Stimulated activated CD4-positive, alpha-beta T cell treated with anti-CD3 and anti-CD28 coated beads, Interleukin-2, amount 100 ng/mL, for 24 hours (primary cell): ENCODE measurements at places on chromosomes 6 and 20.
A peak's percentile ranks its signal among the peaks of the same experiment; 100 is the strongest.

GRCh38 chr20:24685736-24686135, 216.3 kb downstream of the SYNDIG1 start:
- no peak for DNase-seq

DNA sequence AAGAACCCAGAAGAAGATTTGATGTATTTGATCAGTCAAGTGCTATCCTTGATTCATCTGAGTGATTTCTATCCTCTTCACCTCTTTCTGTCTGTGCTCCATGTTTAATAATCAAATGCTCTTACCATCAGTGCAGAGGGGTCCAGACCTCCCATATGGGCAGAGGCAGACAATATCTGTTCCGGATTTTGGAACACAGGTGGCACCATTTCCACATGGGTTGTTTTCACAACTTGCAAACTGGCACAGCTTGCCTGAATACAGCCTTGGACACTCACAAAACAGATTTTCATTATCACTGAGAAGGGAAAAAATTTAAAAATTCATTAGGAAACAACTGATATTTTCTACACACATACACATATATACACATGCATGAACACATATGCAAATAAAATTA, 228.5 kb downstream of the PHF3 start:
- no peak for DNase-seq

- no peak for DNase-seq
These were observed 78.4 kb upstream of the HS3ST5 start for GRCh38 chr6:114421199-114421598.

- no peak for DNase-seq
These were observed 5.9 kb upstream of the HMGA1 start for GRCh38 chr6:34230653-34231371.

- no peak for DNase-seq
These were observed 264.9 kb downstream of the TBC1D7 start for GRCh38 chr6:13063300-13063918.

GRCh38 chr6:4598384-4598995, 177.7 kb upstream of the CDYL start:
- no peak for DNase-seq

DNA sequence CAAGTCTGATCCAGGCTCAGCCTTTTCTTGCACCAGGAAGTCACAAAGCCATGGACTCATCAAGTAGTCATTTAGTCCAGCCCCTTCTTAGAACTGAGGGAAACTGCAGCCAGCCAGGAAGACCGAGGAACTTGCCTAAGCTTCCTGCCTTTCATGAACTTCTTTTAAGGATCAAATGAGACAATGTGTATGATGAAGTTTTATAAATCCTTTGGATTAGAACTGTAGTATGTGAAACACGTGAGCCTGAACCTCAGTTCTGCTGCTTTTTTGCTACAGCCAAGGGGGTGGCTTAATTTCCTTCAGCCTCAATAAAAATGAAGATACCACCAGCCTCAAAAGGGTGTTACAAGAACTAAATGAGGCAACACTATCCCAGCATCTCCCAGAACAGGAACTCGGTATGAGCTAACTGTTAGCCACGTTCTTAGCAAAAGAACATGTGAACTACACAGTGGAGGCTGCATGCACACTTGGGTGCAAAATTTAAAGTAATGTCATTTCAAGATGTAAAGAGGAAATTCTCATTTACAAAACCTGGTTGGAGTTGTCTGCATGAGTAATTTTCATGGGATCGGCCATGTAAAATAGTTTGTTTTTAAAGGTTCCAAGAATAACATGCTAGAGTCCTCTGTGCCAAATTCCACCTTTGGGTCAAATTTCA, 76.0 kb upstream of the TBC1D7 start:
- no peak for DNase-seq

GRCh38 chr20:57736738-57737347, 27.0 kb upstream of the PMEPA1 start:
- DNase-seq = no peak

GRCh38 chr6:138638604-138639003, 135.0 kb upstream of the CCDC28A start:
- DNase-seq = no peak

DNA sequence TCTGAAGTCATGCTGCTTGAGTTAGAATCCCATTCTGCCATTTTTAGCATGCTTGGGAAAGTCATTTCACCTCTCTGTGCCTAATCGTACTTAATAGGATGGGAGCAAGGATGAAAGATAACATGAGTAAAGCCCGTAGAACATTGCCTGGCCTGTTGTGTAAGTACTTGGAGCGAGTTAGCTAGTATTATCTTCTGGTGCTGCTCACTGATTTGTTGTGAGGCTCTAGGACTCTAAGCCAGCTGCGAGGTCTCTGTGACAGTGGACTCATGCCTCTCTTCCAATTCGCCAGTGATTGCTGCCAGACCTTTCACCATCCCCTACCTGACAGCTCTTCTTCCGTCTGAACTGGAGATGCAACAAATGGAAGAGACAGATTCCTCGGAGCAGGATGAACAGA, 17.8 kb downstream of the TAF8 start:
- DNase-seq = no peak

DNA sequence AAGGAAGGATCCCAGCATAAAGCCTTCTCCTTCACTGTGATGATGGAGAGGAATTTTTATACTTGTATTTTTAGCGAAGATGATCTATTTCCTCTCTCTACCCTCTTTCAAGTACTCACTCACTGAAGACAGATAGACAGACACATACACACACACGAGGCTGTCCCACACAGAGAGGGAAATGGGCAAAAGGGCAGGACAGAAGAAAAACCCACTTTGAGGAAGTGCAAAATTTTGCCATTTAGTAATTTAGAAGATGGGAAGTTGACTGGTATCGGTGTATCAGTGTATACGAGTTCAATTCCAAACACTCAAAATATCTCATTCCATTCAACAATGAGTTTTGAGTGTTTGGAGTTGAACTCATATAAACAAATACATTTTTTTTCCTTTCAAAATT, 30.9 kb downstream of the HEBP2 start:
- no peak for DNase-seq

GRCh38 chr20:46973766-46974165, 79.1 kb downstream of the EYA2 start:
- no peak for DNase-seq

GRCh38 chr6:156046268-156046665, 590.6 kb upstream of the NOX3 start:
- no peak for DNase-seq

DNA sequence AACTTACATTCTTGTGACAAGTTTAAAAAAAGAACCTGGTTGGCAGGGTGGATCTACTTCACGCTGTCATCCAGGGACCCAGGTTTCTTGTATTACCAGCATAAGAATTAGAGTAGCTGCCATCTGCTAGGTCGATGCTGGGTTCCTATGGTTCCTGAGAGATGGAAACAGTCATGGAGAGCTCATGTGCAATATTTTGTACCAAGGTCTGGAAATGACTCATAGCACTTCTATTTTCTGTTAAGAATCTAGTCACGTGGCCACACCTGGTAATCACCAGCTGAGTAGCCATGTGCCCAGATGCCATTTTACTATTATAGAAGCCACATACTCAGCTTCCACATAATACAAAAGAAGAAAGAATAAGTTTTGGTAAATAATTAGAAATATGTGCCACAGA, 171.3 kb downstream of the CD83 start:
- DNase-seq = no peak

GRCh38 chr6:85865420-85866369, 223.0 kb upstream of the SYNCRIP start:
- no peak for DNase-seq

- no peak for DNase-seq
These were observed 16.8 kb upstream of the BCLAF1 start for GRCh38 chr6:136306466-136306865.

GRCh38 chr20:50395251-50395729, 114.9 kb upstream of the PTPN1 start:
- no peak for DNase-seq

DNA sequence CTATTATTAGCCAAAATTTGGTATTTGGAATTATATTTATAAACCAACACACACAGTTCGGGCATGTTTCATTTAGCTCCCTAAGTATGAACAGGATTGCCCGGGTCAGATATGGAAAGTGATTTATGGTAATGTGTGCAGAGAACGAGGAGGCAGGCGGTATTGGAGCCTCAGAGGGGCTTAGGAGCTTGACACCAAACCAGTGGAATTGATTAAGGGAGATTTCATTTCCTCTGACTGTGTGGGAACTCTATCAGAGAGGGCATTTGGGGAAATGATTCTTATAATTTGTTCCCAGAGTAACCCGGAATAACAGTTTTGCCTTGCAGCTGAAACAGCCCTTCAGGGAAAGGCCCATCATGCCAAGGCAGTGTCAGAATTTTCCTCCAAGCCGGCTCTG, 115.1 kb upstream of the SPTLC3 start:
- no peak for DNase-seq

DNA sequence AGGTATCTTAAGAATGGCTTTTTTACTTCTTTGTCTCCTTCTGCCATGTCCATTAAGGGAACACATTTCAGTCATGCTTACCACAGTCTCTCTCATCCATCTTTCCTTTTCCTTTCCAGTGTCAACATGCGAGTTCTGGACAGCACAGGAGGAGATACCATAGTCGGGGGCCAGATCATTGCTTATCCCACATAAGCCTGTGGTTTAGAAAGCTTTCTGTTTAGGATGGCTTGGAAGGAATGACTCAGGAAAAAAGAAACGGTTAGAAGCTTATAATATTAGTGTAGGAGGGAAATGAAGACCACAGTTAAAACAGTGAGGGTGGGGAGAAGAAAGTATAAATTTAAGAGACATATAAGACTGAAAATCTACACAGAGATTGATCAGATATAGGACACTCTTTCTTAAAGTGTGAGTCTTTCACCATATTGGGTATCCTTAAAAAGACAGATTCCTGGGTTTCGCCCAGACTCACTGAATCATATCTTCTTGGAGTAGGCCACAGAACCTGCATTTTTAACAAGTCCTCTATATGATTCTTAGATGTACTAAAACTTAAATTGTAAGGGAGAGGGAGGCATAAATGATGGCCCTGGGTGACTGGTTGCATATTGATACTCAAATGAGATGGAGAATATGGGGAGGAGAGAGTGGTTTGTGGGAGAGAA, 36.1 kb downstream of the DSE start:
- DNase-seq = no peak

DNA sequence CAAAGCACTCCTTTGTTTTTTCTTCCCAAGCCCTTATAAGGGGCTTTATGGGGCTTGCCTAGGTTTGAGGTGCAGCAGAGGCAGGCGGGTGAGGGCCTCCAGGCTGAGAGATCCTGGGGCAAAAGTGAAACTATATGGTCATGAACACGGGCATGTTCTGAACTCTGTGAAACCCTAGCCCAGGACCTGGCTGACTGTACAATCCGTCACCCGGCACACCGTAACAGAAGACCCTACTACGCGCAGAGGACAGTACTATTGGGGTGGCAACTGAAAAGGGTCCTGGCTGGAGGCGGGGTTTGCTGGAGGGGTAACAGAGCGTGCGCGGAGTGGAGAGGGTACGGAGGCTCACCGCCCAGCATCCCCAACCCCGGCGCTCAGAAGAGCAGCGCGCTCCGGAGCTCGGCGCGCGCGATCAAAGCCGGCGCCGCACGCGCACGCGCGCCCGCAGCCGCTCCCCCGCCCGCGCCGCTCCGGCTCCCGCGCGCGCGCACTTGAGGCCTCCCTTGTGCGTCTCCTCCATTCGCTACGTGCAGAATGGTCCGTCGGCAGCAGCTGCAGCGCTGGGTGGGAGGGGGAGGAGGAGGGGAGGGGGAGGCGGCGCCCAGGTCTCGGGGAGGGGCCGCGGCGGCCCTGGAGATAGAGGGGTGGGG, 54.2 kb downstream of the MRPL14 start:
- peak; percentile 92 for DNase-seq
